Thymus (tissue), 14 donors: ENCODE measurements at places on chromosomes 4 and X. TPM values are rescaled to one million over a fixed set of nuclear protein-coding genes. Genes with fewer than 3 reads are reported as not detected.

GRCh38 chr4:1767770-1768366, 25.2 kb upstream of the FGFR3 start:
- no peak overlapping the region for H3K27ac ChIP-seq
- H3K4me1 ChIP-seq, result peaks cover 5% of the 10 kb centered on the region
- peak overlapping the region; percentile 50 for H3K4me3 ChIP-seq
- H3K27me3 ChIP-seq, result peaks cover 63% of the 10 kb centered on the region
- DNase-seq, result no peak

GRCh38 chr4:76872556-76872955, 25.4 kb downstream of the SOWAHB start:
- no peak overlapping the region for H3K27ac ChIP-seq
- no peak for DNase-seq
- no peaks in the 10 kb centered on the region for H3K36me3 ChIP-seq
- H3K27me3 ChIP-seq, result no peaks in the 10 kb centered on the region

GRCh38 chr4:143406523-143406922, 69.8 kb downstream of the GAB1 start:
- H3K36me3 ChIP-seq, result no peaks in the 10 kb centered on the region
- H3K27me3 ChIP-seq, result no peaks in the 10 kb centered on the region
- H3K27ac ChIP-seq, result no peak overlapping the region
- H3K4me3 ChIP-seq, result no peak overlapping the region
- no peak for DNase-seq

GRCh38 chr4:24867251-24867650, 45.6 kb downstream of the CCDC149 start:
- no peak for DNase-seq
- H3K4me3 ChIP-seq, result no peak overlapping the region
- H3K27me3 ChIP-seq, result no peaks in the 10 kb centered on the region
- no peaks in the 10 kb centered on the region for H3K36me3 ChIP-seq
- no peak overlapping the region for H3K27ac ChIP-seq
- H3K4me1 ChIP-seq, result no peaks in the 10 kb centered on the region

- no peaks in the 10 kb centered on the region for H3K27me3 ChIP-seq
- H3K4me3 ChIP-seq, result no peak overlapping the region
- no peak for DNase-seq
- H3K27ac ChIP-seq, result no peak overlapping the region
- no peaks in the 10 kb centered on the region for H3K36me3 ChIP-seq
- no peaks in the 10 kb centered on the region for H3K4me1 ChIP-seq
These were observed 880 bp upstream of the ETDC start for GRCh38 chrX:135308345-135308855.

- H3K27me3 ChIP-seq, result no peaks in the 10 kb centered on the region
- H3K27ac ChIP-seq, result no peak overlapping the region
- no peaks in the 10 kb centered on the region for H3K4me1 ChIP-seq
- H3K36me3 ChIP-seq, result no peaks in the 10 kb centered on the region
These were observed 119.8 kb upstream of the TSPAN5 start for GRCh38 chr4:98778206-98778605.

- peaks cover 8% of the 10 kb centered on the region for H3K4me1 ChIP-seq
- no peak overlapping the region for H3K27ac ChIP-seq
- H3K4me3 ChIP-seq, result no peak overlapping the region
- no peaks in the 10 kb centered on the region for H3K36me3 ChIP-seq
These were observed 10.9 kb upstream of the TBC1D14 start for GRCh38 chr4:6898763-6899162.

GRCh38 chr4:116024954-116025708, 911.7 kb upstream of the NDST4 start:
- no peak overlapping the region for H3K4me3 ChIP-seq
- H3K4me1 ChIP-seq, result no peaks in the 10 kb centered on the region
- no peak overlapping the region for H3K27ac ChIP-seq

GRCh38 chrX:20225488-20225833, 41.2 kb downstream of the RPS6KA3 start:
- H3K4me1 ChIP-seq, result no peaks in the 10 kb centered on the region
- H3K27ac ChIP-seq, result no peak overlapping the region
- no peak for DNase-seq
- peaks cover 12% of the 10 kb centered on the region for H3K36me3 ChIP-seq

Gene SLC9A7
- total RNA-seq, result 10.3 TPM

DNA sequence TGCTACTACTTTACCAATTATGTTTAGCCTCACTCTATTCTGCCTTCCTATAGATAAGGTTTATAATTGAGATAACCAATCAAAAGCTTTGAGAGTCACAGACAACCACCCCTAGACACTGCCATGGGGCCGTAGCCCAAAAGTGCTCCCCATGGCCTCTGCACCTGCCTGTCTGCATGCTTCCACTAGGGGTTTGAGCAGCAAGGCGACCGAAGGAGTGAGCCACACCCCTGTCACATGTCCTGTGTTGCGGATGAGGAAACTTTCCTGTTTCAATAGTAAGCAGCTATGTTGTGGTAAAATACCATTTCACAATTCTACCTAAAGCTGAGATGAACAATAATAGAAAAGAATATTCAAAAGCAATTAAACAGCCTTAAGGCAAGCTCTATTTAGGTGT, 856.0 kb upstream of the FRG1 start:
- H3K27ac ChIP-seq, result no peak overlapping the region
- H3K36me3 ChIP-seq, result no peaks in the 10 kb centered on the region
- no peak for DNase-seq
- H3K4me3 ChIP-seq, result no peak overlapping the region

- no peaks in the 10 kb centered on the region for H3K4me1 ChIP-seq
- no peaks in the 10 kb centered on the region for H3K36me3 ChIP-seq
- no peak for DNase-seq
- H3K4me3 ChIP-seq, result no peak overlapping the region
- no peak overlapping the region for H3K27ac ChIP-seq
- no peaks in the 10 kb centered on the region for H3K27me3 ChIP-seq
These were observed 67.1 kb upstream of the TAPT1 start for GRCh38 chr4:16293210-16293838.

Gene PASD1
- total RNA-seq, result 0.05 TPM

DNA sequence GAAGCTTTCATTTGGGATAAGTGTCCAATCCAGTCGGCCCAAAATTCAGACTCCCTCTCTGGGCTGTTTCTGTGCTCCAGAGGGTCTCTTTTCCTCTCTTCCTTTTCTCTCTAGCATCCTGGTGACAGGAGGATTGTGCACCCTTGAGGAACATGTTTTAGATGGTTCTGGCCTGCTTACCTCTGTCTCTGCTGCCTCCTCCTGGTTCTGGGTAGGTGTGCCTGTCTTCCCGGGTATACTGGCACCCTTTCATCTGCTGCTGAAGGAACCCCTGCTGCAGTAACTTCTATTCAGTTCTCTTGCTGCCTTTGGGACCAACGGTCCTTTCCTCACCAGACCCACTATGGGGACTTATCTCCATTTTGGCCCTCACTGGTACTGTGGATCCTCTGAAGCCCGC, 53.2 kb downstream of the HMGB2 start:
- peak overlapping the region; percentile 20 for H3K27ac ChIP-seq
- peak overlapping the region; percentile 44 for H3K4me3 ChIP-seq
- peaks cover 13% of the 10 kb centered on the region for H3K4me1 ChIP-seq

- H3K36me3 ChIP-seq, result no peaks in the 10 kb centered on the region
- H3K4me1 ChIP-seq, result no peaks in the 10 kb centered on the region
- no peak for DNase-seq
These were observed 96.5 kb upstream of the BEND4 start for GRCh38 chr4:42248972-42249371.

DNA sequence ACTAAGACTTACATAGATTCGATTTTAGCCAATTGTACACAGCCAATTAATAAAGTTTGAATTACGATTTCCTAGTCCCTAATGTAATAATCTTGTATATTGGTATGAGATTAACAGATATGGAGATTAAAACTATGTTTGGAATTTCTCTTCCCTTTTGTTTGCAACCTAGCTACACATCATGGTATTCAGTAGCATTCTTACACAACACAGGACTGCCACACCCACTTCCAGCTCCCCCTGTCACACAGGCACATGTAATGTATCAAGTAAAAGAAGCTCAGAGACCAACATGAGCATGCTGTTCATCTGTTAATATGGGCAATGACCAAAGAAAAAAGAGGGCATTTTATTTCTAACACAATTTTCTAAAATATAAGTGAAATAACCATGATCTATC, 12.8 kb downstream of the SLC6A14 start:
- no peaks in the 10 kb centered on the region for H3K4me1 ChIP-seq
- no peak for DNase-seq

- DNase-seq, result no peak
- no peak overlapping the region for H3K27ac ChIP-seq
- H3K27me3 ChIP-seq, result no peaks in the 10 kb centered on the region
- H3K4me3 ChIP-seq, result no peak overlapping the region
- no peaks in the 10 kb centered on the region for H3K36me3 ChIP-seq
These were observed 83.8 kb downstream of the STOX2 start for GRCh38 chr4:183988874-183989273.

Gene LARP7
- total RNA-seq, result 77.1 TPM

Gene FAM9B
- 0.05 TPM for total RNA-seq

Gene DGKK
- under 0.01 TPM for total RNA-seq

Gene ZNF81
- total RNA-seq, result 7.7 TPM

- H3K4me1 ChIP-seq, result no peaks in the 10 kb centered on the region
- H3K27ac ChIP-seq, result no peak overlapping the region
- DNase-seq, result no peak
- no peak overlapping the region for H3K4me3 ChIP-seq
These were observed 50.7 kb downstream of the MRPL1 start for GRCh38 chr4:77913348-77913747.

Gene GABRA4
- 0.71 TPM for total RNA-seq

DNA sequence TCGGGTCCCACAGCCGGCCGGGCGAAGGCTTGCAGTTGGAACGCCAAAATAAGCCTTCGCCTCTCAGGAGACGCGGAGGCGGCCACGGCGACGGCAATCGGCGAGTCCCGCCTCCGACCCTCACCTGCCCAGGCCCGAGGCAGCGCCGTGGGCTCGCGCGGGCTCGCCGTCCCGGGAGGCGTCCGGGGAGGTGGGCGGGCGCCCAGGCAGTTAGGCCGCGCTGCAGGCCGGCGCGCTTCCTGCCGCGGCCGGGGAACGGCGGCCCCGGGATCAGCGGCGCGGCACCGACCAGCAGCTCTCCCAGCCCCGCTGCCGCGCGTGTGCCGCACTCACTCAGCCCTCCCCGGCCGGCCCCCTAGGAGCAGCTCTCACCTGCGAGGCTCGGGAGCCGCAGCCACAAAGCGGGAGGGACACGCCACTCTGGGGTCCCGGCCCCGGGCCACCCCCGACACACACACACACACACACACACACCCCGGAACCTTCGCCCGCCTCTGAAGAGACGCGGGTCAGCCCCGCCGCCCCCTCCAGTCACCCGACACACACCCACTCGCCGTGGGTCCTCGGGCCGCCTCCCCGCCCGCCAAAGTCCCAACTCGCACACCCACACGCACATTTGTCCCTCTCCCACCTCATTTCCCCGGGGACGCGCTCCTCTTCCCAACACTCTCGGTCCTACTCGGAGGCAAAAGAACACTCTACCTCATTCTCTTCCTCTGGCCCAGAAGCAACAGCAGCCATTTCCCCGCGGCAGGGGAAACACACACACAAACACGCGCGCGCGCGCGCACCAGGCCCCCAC, at the start of gene CNOT6L:
Gene CNOT6L, minus strand, starts transcription at position 767 of the 802 bp plus-strand sequence. Its CDS starts 60 bp downstream, at position 707.
- peaks cover 33% of the 10 kb centered on the region for H3K4me1 ChIP-seq
- peak within 1 kb of the TSS; percentile 93 for H3K4me3 ChIP-seq
- no peaks in the 10 kb centered on the region for H3K27me3 ChIP-seq
- peak within 1 kb of the TSS; percentile 100 for H3K27ac ChIP-seq
- DNase-seq, result peak; percentile 77

Gene C4orf50
- total RNA-seq, result 0.66 TPM

Gene AADAT
- total RNA-seq, result 1.7 TPM

GRCh38 chrX:135015523-135016245, 6.7 kb downstream of the RTL8B start:
- H3K27me3 ChIP-seq, result no peaks in the 10 kb centered on the region
- H3K27ac ChIP-seq, result no peak overlapping the region
- DNase-seq, result no peak
- H3K4me3 ChIP-seq, result no peak overlapping the region
- H3K36me3 ChIP-seq, result no peaks in the 10 kb centered on the region

Gene CNGA1
- total RNA-seq, result 0.14 TPM

Gene ESX1
- total RNA-seq, result 0.05 TPM

DNA sequence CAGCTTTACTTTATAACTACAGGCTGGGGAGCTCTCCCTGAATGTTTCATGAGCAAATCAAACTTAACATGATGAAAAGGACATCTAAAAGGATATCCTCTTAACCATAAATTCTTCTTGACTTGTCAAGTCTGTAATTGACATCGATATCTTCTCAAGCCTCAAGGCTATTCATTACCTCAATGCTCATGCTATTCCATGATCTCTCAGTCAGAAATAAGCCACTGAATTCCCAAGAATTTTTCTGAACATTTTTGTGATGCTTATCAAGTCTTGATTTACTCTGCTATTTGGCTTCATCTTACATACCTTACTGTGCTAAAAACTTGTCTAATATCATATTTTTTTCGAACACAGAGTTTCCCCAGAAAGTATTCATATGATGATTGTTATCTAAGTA, 433.4 kb downstream of the PDGFC start:
- no peaks in the 10 kb centered on the region for H3K36me3 ChIP-seq
- DNase-seq, result no peak
- no peak overlapping the region for H3K27ac ChIP-seq
- no peaks in the 10 kb centered on the region for H3K27me3 ChIP-seq

GRCh38 chrX:24956828-24957227, 58.9 kb downstream of the ARX start:
- H3K4me1 ChIP-seq, result peaks cover 11% of the 10 kb centered on the region
- no peak overlapping the region for H3K27ac ChIP-seq
- no peak for DNase-seq
- no peaks in the 10 kb centered on the region for H3K36me3 ChIP-seq
- H3K4me3 ChIP-seq, result no peak overlapping the region

GRCh38 chrX:101009090-101009489, 39.6 kb downstream of the ARL13A start:
- no peaks in the 10 kb centered on the region for H3K4me1 ChIP-seq
- H3K27ac ChIP-seq, result no peak overlapping the region
- peaks cover 8% of the 10 kb centered on the region for H3K36me3 ChIP-seq
- DNase-seq, result no peak
- H3K27me3 ChIP-seq, result no peaks in the 10 kb centered on the region

Gene PLS3
- 45.0 TPM for total RNA-seq

DNA sequence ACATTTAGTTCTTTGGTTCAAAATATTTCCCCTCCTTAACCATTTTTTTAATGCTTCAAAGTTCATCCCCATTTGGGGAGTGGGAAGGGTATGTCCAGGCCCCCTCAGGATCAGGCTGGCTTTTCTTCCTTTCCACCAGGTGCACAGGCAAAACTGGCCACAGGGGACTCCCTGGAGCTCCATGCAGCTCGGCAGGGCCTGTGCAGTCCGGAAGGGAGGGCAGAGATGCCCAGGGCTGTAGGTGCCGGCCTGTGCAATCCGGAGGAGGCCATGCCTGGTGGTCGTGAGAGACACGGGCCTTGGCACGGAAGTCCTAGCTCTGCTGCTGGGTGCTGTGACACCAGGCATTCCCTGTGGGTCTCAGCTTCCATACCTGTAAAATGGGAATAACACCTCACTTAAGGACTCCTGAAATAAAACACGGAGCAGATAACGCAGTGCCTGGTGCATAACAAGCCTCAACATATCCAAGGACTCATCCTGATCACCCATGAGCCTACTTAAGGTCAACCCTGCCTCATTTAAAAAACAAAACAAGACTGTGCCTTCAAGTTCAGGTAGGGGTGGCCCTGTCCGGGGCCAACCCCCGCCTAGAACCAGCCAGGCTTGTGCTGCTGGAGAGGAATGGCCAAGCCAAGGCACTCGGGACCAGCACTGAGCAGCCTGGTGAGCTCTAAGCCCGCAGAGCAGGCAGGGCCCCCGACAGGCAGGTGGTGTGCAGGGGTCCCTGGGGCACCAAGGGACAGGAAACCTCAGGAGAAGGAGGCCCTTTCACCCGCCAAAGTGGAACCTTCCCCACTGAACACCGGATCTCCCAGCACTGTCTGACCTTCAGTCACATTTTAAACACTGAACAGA, 21.2 kb upstream of the CYP4V2 start:
- no peaks in the 10 kb centered on the region for H3K36me3 ChIP-seq
- H3K27me3 ChIP-seq, result no peaks in the 10 kb centered on the region
- no peak for DNase-seq
- H3K27ac ChIP-seq, result no peak overlapping the region
- no peaks in the 10 kb centered on the region for H3K4me1 ChIP-seq
